NCI-H1436 treated with DMSO at 0.1 percent for 48 hours (cell line): ENCODE measurements at places on chromosomes 3 and 15.

GRCh38 chr3:89042236-89042835, 65.1 kb upstream of the EPHA3 start:
- DNase-seq: no peak

- DNase-seq: no peak
Observed at GRCh38 chr15:65303687-65304380, 643 bp upstream of the RNU5B-1 start.

- no peak for DNase-seq
Observed at GRCh38 chr15:74376226-74376625, 8.8 kb upstream of the CYP11A1 start.

- no peak for DNase-seq
Observed at GRCh38 chr15:57138349-57138788, 219.9 kb downstream of the TCF12 start.

DNA sequence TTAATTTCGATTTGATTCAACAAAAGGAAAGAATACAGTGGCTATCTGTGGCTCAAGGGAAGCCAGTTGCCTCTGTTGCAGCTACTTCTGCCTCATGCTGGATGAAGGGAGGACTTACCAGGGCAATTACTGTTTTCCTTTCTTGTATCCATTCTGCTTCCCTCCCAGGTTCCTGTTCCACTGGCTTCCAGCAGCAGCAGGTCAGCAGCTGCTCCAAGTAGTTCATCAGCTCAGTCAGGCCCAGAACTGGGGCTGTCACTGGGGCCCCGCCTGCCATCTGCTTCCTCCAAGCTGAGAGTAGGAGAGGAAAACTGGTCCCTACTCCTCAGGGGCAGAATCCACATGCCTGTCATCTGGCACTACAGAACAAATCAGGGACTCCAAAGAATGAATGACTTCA, 48.6 kb upstream of the ULK4 start:
- no peak for DNase-seq

DNA sequence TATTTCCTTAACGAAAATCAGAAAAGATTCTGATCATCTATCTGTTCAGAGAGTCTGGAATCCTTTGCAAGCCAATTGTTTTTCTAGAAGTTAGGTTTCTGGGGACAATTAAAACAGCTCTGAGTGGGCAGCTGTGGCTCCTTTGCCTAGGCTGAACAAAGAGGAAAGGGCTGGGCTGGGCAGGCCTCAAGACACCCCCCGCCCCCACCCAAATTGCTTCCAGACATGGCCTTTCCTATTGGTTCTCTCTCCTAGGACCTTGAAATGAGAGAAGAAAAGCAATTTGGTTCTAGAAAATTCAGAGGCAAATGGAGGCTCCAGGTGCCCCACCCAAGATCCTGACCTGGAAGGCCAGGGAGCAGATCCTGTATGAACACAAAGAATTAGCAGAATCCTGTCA, 2.3 kb upstream of the ADPGK start:
- no peak for DNase-seq

DNA sequence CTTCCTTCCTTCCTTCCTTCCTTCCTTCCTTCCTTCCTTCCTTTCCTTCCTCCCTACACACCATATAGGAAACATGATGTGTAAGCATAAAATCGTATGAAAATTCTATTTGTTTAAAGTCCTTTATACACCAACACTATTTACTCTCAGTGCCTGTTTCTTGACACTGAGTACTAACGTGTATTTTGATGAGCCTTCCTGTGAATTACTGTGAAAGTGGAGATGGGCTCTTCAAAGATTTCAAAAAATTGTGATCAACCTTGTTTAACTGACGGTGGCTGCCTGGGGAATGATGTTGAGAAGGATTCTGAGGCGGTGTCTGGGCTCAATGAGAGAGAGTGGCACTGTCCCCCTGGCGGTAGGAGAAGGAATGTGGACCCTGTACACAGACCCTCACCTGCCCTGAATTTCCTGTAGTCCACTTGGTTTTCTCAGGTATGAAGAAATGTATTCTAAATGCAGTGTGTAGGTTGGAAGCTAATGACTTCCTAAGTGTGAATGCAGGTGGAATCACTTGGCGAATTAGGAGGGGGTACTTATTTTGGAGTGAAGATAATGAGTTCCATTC, 237.9 kb downstream of the GAP43 start:
- DNase-seq: no peak

- no peak for DNase-seq
Observed at GRCh38 chr3:175301741-175302140, 442.6 kb downstream of the NAALADL2 start.

GRCh38 chr15:78951841-78952238, 7.0 kb upstream of the CTSH start:
- no peak for DNase-seq

DNA sequence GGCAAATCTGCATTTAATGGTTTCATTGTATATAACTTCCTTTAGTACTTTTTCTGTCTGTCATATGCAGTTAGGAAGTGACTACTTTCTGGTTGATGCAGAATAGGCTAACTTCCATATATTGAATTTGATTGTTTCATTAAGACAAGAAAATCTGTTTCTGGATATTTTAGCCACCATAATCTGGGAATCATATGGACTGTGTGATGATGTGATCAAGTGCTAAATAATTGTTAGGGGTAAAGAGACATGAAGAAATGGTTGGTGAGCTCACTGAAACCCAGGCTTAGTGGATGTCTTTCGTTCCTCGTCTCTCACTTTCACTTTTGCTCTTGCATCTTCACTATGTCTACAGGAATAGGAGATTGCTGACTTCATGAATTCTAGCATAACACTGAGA, 3.5 kb upstream of the MNS1 start:
- no peak for DNase-seq

DNA sequence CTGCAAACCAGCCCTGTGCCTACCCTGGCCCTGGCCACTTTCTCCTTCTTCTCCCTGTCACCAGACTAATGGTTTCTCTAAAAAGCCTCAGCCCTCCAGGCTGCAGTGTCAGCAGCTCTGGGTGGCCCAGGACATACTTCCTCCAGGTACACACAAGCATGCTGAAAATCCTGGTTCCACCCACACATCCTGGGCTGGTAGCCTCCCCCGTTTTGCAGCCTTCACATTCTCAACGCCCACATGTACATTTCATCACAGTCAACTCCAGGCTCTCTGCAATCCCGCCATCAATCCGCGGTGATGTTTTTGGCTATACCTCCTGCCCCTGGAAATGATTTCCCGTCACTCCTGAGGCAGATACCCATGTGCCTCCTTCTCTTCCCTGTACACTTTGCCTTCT, 59.4 kb downstream of the MAGEF1 start:
- no peak for DNase-seq

DNA sequence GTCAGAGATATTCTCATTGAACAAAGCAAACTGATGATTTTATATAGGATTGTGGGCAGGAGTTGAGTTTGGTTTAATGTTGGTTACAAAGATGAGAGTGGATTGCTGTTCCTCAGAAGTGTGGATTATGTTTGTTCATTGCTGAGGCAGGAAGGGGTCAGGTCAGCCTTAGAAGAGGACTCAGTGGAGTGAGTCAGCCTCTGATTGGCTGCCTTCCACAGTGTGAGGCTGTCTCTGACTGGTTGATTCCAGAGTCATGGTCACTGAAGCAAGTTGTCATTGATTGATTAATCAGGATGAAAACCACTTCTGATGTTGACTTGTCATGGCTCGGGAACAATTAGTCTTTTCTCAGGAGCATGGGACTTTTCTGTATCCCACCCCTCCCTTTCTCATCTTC, 36.2 kb downstream of the KBTBD12 start:
- DNase-seq: no peak

DNA sequence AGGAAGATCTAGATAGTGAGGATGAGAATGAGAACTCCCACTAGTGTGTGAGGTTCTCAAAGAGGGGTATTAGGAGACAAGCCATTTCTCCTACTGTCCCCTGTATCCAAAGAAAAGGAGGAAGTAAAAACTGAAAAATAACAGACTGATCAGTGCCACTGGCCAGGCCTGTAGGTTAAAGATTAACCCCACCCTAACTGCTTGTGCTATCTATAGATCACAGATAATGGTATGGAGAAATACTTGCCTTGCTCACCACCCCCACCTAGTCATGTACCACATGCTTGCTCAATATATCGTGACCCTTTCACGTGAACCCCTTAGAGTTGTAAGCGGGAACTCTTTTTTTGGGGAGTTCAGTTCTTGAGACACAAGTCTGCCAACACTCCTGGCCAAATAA, 519.7 kb upstream of the FRG2C start:
- DNase-seq: no peak

DNA sequence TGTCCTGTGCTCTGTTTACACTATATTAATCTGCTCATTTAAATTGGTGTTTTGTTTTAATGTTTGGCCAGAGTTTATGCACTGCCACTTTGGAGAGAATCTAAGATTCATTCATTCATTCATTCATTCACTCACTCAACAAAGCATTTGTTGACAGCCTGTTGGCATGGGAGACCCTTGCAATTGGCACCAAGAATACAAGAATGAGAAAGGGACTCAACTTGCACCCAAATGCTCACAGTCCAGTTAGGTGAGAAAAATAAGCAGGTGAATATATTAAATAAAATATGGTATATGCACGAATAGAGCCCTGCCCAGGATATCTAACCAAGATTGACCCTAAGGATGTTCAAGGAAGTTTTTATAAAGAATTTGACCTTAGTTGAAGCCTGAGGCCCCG, 80.4 kb downstream of the TGFBR2 start:
- no peak for DNase-seq

DNA sequence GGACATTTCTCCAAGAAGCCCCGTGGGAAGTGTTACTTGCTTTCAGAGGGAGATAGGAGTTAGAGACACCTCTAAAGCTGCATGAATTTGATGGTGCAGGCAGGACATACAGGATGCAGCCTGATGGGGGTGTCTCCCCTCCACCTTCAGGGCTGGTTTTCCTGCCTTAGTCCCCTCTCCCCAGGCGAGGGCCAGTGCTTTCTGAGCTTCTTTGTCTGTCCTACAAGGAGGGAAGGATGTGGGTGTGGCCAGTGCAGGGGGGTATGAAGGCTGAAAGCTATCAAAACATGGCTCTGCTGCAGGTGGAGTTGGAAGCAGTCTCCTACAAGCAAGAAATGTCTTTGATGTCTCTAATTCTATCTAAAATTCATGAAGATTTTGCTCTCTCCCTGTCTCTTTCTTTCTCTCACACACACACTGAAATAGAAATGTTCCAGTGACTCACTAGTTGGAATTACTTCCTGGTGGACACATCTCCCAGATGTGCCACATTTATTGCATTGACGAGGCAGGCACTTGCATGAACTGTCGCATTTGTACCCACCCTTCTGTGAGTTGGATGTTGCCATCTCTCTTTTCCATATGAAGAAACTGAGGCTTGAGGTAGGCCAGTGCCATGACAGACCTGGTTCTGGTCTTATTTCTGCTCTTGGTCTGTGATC, 13.9 kb upstream of the PODXL2 start:
- no peak for DNase-seq

- DNase-seq: no peak
Observed at GRCh38 chr3:180246688-180247195, 210.0 kb upstream of the PEX5L start.

DNA sequence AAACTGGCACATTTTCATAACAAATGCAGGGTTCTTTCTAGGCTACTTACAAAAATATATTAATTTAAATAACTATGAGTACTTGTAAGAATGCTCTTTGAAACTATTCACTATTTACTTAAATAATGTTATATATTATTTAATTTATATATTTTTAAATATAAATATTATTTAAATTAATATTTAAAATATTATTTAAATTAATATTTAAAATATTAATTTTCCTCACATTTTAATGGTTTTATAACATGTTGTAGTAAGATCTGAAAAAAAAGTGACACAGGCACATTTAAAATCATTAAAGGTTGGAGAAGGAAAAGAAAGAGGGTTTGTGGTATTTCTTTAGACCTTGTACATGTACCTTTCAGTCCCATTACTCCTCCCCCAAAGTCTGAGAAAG, 34.6 kb downstream of the CCDC14 start:
- no peak for DNase-seq

DNA sequence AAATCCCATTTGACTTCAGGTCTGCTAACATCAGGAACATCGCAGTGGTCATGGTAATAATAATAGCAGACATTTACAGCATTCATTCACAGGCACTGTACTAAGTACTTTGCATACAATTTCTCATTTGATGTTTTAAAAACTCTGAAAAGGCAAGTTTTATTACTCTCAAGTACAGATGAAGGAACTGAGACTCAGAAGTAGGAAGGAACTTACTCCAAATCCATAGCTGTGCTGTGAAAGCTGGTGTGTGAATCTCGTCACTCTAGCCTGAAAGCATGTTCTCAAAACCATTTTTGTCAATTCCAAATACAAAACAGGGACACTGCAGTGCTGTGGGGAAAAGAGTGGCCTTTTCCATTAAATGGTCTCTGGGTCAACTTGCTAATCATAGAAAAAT, 179.9 kb downstream of the FAM43A start:
- DNase-seq: no peak

GRCh38 chr3:56868706-56869105, 67.0 kb upstream of the ARHGEF3 start:
- no peak for DNase-seq

DNA sequence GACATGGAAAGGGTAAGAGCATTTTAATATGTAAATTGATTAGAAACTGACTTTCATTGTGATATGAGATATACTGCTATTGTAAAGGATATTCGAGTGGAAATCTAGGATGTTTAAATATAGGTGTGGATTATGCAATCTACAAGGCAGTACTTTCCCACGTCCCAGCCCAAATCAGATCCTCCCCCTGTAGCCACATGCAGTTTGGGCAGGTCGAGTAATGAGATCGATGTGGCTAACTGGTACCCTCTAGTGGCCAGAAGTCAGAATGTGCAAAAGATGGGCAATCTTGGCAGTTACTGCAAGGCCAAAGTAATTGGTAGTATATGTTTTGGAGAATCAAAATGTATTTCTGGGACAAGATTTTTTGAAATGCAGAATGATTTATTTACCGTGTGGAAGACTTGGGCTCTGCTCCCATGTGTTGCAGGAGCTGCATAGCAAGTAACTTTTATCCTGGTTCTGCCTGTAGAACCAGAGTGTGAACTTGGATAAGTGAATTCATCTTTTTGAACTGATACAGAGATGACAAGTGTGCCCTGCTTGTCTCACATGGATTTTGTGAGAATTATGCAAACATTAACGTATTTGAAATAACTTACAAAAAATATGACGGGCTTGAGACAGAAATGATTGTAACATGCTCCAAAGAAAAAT, 94.5 kb upstream of the ADAMTSL3 start:
- no peak for DNase-seq

GRCh38 chr3:52006017-52006819, 10.5 kb upstream of the RPL29 start:
- no peak for DNase-seq

GRCh38 chr3:180017846-180018245, 18.9 kb downstream of the PEX5L start:
- no peak for DNase-seq
